ENCODE measurements at places on chromosomes 2 and 18.

DNA sequence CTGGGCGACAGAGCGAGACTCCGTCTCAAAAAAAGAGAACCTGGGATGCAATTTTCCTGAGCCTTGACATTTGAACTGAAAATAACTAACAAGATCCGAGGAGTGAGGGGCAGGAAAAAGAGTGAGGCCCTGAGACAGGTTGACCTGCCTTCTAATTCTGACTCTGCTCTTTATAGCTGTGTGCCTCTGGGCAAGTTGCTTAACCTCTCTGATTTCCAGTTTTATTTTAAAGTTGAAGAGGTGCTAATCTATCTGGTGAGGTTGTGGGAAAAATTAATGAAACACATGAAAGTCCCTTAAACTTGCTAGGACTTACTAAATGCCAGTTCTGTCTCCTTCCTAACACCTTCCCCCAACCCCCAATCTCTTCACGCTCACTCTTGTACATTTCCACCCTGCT lies 108.4 kb upstream of the MGAT5 start:
- no peak for DNase-seq

- DNase-seq: no peak
Measured at GRCh38 chr2:79729532-79729931, 216.7 kb downstream of the CTNNA2 start.

GRCh38 chr18:52451851-52452250 lies 111.9 kb downstream of the DCC start:
- no peak for DNase-seq

DNA sequence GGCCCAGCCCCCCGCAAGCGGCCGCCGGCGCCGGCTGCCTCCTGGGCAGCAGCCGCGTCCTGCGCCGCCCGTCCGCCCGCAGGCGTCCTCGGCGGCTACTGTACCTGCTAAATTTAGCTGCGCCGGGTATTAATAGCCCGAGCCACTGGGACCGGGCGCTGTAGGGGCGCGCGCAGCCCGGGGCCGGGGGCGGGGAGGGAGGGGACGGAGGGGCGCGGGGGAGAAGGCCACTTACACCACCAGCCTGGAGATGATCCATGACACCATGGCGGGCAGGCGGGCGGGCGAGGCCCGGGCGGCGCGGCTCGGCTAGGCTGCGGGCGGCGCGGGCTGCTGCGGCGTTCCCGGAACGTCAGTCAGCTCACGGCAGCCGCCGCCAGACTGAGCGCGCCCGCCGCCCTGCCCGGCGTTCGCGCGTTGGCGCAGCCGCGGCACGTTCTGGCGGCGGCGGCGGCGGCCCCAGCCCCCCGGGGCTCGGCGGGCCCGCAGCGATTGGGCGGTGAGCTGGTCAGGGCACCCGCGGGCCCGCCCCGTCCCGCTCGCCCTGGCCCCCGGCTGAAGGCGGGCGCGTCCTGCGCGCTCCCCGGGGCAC lies at the start of gene REEP1:
REEP1 (minus strand) TSS at position 383 of the 592 bp plus-strand sequence; CDS start at position 267, 116 bp downstream.
- no peak for DNase-seq

DNA sequence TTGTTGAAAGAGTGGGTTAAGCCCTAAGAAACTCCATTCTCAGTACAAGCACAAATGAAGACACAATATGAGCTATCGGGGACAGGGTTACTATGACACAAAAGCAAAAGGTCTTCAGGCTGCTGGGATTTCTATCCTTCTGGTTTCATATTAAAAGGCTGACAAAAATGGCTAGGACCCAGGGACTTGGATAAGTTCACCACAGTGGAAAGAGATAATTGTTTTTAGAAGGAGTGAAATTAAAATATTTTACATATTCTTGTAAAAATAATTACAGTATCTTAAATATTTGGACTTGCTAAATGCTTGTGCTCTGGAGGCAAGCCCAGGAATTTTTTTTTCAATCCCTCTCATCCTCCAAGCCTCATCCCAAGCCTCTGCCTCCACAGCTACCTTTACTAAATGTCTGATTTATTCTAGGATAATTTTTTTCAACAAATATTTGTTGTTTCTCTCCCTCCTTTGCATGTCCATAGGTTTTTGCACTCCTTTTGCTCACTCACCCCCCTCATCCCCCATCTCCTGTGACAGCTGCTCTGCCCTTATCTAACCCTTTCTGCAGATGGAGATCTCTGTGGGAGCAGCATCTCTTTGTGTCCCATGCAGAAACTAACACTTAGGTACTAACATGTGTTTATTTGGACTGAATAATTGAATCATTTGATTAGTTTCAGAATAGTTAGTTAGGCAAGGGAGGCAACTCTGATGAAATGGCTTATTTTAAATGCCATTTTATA lies 47.8 kb upstream of the NABP1 start:
- DNase-seq: no peak

DNA sequence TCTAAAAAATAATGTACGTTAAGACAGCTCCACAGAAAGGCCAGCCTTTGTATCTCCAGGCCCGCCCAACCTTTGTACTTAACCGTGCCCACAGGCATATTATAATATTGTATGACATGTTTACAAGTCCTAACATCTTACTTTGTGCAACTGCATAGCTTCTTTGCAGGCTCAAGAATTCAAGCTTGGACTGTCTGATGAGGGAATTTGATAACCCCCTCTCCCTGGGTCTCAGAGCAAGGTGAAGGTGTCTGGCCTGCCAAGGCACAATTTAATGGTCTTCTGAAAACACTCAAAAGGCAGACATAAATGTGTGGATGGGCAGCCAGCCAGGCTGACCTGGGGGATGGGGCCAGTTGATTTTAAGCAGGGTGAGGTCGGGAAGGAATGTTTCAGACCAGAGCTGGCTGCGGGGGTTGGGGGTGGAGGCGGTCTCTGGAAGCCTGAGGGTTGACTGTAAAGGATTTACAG lies 732.7 kb upstream of the FANCL start:
- no peak for DNase-seq

- no peak for DNase-seq
Measured at GRCh38 chr18:13036622-13037320, 45.6 kb downstream of the CEP192 start.

GRCh38 chr2:184504252-184504651 lies 94.1 kb upstream of the ZNF804A start:
- no peak for DNase-seq

- no peak for DNase-seq
Measured at GRCh38 chr18:9808295-9809241, 77.2 kb upstream of the TXNDC2 start.

GRCh38 chr18:56019908-56020307 lies 431.9 kb upstream of the TCF4 start:
- no peak for DNase-seq

Measured in NCI-H187 treated with DMSO at 0.1 percent for 48 hours (cell line).